Bone marrow (tissue), 2 donors: ENCODE measurements at places on chromosomes 7 and 10.

GRCh38 chr10:121303287-121303890, 294.9 kb downstream of the FGFR2 start:
- no peak for DNase-seq

- DNase-seq, result no peak
Measured at GRCh38 chr10:91574236-91574635, 58.6 kb downstream of the PPP1R3C start.

DNA sequence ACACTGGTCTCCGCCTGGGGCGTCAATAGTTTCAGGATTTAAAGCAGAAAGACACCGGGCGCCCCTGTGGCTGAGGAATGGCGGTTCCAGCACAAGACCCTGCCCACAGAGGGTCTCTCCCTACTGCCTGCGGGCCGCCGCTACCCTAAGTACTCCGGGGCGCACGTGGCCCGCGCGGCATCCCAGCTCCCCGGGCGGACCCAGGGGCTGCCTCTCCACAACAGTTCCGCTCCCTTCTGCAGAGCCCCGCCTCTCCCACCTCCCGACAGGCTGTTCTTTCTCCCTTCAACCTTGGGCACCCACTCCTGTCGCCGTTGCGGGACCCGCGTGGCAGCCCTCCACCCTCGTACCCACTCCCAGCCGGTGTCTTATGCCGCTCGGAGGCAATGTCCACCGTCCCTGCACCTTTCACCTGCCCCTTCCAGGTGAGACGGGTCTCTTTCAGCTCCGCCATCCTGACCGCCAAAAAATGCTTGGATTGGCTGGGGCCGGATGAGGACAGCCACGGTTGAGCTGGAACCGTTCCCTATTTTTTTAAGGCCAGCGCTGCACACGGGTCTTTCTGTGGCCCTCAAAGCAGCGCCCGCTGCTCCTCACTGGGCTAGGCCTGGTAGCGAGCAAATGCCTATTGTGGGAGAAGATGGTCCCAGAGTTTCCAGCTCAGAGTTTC, 1.6 kb upstream of the NKX2-3 start:
- DNase-seq, result no peak

DNA sequence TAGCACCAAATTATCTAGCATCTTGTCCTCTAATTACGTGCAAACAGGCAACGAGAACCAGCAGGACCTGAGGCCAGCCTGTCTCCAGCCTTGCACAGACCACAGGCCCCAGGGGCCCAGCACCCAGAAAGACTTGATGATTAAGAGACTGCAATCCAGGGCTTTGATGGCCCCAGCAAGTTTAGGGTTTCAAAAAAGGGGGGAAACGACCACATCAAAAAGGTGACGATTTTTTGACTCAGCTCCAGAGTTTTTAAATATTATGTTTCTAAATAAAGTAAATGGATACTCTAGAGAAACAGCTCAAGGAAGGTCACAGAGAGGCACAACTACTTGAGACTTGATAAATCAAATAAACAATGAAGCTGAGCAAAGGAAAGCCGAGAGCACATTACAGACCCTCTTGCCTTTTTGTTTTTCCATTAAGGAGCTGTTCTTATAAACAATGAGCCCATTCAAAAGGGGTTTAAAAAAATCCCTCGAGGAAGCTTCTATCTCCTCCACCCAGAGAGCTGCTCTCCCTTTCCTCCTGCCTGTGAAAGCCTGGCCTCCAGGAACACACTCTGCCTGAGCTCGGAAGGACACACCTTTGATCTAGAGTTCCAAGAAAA, 44.1 kb downstream of the GLI3 start:
- DNase-seq, result no peak

DNA sequence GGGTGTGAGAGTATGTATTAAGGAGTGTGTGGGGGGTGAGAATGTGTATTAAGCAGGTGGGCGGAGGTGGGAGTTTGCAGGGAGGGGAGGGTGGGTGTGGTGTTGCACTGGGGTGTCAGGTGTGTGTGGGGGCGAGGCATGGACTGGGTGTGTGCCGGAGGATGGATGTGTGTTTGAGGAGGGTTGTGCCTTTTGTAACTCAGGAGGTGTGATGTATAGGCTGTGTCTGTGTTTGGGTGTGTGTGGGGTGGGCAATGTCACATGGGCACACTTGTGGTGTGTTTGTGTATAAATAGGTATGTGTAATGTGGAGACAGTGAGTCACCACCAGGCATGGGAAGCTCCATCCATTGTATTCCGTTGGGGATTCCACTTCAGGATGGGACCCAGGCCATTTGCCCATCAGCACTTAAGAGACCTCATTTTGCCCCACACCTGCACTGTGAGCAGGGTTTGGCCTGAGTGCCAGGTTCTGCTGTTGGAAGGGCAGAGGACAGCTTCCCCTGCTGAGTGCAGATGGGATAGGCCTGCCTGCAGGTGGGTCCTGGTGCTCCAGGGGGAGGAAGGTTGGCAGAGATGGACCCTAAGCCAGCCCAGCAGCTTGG, 5.8 kb downstream of the UNC5B start:
- no peak for DNase-seq

DNA sequence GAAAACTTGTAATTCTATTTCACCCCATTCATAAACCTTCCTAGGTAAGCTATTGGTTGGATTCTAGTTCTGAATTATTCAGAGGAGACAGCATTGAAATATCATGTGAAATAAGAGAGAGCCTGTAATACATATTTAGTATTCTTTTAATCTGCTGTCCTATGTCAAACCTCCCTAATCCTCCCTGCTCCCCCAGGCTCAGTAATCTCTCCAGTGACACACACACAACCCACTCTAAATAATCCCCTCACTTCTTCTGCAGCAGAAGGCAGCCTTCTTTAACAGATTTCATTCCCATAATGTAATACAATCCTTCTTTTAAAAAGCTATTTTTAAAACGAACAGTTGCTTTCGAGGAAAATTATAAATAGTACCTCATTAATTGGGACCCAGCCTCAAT, 639.7 kb upstream of the AUTS2 start:
- DNase-seq, result no peak

DNA sequence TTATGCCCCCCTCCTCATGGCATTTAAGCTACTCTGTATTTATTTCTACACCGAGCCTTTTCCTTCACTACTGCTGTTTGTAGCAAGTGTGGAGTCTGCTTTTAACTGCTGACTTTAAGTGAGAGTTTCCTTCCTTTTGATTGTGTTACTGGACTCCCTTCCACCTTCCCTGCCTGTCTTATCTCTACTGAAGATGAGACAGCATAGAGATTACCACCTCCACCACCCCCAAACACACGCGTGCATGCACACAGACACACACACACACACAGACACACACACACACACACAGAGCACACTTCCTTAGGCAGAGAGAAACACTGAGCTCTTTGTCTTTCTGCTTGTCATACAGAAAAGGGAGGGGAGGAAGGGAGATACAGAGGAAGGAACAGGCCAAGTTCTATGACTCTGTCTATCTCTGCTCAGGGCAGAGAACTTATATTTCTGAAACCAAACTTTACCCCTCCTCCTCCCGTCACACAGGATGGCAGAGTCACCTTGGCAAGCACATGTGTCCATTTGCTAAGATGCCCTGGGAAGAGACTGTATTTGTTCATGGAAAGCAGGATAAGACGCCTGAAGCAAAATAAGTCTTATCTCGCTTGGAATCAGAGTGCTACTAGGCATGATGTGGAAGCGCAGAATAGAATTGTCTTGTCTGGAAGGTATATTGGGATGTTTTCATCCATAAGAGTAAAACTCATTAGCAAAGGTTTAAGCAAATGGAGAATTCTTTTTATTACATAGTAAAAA, 81.8 kb upstream of the CAV2 start:
- DNase-seq, result no peak

DNA sequence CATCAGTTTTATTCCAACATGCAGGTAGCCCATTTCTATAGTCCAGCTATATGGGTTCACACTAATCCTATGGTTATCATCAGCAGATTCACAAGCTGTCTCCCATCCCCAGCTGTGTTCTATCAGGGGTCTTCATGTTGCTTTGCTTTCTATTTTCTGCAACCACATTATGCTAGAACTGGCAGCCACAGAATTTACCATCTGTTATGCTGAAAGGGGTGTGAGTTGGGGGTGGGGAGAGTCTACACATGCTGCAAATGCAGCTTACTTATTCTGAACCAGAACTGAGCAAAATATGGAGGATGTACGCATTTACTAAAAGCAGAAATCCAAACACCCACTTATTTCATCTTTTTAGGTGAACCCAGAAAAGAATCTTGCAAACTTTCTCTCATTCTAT, 32.9 kb downstream of the SHTN1 start:
- no peak for DNase-seq

DNA sequence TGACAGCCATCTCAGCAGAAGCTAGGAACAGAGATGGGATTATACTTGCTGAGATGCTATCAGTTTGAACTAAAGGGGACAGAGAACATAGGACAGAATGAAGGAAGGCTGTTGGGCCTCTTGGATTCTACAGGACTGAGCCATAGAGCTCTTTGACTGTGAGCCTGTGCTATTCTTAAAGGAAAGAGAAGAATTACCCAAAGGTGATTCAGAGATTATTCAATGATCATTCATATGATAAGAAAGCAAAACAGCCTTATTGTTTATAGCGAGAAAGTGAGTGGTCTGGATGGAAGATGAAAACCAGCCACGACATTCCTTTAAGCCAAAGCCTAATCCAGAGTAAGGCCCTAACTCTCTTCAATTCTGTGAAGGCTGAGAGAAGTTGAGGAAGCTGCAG, 69.7 kb upstream of the NEUROD6 start:
- no peak for DNase-seq

GRCh38 chr10:73965890-73966768, 31.8 kb upstream of the VCL start:
- DNase-seq, result no peak

DNA sequence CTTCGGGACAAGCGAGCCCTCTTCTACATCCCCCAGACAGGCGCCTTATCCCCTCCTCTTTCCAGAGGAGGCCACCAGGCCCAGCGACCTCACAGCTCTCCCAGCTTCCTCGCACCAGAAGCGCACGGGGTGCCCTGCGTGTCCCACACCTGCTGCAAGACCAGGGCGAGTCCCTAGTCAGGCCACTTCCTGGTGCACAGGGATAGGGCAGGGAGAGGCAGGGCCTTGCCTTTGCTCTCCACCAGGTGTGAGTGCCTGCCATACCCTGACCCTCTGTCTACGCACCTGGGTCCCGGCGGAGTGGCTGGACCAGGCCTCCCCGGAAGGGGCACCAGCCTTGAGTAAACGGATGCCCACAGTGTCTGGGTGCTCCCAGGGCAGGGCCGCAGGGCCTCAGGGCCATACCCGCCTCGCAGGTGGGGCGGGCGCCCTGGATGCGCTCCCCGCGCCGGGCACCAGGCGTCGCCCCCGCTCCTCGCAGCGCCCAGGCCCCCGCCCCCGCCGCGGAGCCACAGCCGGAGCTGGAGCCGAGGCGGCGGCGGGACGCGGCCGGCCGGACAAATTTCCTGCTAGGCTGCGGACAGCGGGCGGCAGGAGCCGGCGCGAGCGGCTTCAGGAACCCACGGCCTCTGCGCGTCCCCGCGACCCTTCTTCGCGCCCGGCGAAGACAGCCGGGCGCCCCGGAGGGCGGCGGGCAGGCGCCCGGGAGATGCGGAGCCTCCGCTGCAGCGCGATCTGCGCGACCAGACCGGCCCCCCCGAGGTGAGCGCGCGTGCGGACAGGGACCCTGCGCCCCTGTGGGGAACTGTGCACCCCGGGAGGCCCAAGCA, at the start of gene PTPRE:
Gene PTPRE, plus strand, starts transcription at position 556 of the 830 bp plus-strand sequence. CDS start 133,779 bp downstream, outside the sequence.
- peak; percentile 65 for DNase-seq
